Cerebellar nuclear complex (tissue), 1 donor: ENCODE measurements at places on chromosomes 1 and 21.

DNA sequence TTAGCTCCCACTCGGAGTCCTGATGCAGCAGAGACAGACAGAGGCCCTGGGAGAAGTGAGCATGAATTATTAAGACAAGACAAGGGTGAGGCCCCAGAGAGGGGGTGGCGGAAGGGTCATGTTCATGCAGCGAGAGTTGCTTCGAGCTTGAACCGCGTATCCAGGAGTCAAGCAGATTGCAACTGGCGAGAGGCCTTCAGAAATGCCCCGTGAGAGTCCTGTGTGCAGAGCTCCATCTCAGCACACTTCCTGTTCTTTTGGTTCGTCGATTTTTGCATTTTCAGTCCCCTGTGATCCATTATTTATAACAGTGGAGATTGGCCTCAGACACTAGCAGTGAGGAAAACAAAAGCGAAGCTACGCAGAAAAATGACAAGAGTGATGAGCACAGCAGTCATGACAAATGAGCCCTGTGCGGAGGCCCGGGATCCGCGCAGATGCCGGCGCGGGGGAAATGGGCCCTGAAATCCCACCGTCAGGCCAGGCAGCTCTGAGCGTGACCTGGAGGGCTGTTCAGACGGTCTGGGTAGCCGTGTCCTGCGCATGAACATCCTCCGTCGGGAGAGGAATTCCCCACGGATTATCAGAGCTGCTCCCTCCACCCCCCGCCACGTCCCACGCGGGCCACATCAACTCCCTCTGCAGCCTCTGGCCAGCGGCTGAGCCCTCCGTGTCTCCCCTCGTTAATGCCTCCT lies 15.0 kb downstream of the PDE9A start:
- DNase-seq = no peak

DNA sequence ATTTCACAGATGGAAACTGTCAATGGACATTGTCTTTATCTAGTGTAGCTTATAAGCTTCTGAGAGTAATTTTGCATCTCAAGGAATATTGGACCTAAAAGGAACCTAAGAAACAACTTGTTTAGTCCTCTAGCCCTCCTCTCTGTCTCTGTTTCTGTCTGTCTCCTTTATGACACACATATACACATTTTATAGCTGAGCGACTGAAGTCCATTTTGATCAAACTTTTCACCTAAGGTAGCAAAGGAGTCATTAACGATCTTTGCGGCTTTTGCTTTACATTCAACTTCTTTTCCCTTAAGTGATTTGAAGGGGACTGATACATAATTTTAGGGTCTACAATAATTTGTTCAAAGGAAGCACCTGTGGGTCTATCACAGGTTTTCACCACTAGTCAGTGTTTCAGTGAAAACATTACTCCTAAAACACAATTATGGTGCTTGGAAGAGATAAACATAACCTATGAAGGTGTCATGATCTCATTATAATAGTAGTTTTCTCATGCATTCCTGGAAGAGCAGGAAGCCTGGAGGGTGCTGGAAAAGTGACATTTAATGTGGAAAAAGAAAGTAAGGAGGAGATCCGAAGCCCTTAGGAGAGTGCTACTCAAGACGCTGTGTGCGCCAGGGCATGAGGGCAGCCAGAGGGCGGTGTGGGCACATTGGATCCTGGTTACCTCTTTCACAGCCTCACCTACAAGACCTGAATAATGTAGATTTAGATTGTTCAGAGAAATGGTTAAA lies 248.6 kb downstream of the DNM3 start:
- DNase-seq = no peak

DNA sequence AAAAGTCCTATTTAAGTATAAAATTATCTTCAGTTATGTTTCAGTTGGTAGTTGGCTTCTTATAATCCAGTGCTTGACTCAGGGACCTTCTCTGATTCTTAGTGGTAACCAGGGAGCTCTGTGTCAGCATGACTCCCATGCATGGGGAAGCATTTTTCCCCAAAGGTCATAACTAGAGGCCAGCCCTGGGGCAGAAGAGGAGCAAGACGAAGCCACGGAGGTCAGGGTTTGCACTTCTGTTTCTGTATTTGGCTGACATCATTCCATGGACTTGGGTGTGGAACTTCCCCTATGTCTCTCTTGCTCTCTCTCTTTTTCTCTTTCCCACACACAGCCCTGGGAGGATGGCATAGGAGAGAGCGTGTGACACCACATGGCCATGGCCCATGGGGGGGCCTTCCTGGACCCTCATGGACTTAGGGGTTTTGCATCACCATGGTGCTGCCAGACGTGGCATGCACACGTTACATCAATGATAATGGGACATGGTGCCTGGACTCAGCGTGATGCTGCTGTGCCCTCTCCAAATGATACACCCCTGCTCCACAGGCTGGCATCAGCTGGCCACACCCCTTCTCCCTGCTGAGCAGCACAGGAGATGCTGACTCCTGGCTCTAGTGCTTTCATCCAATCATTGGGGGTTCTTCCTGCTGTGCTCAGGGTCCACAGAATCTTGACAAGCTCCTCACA lies 260.5 kb downstream of the KCNJ6 start:
- DNase-seq = no peak

DNA sequence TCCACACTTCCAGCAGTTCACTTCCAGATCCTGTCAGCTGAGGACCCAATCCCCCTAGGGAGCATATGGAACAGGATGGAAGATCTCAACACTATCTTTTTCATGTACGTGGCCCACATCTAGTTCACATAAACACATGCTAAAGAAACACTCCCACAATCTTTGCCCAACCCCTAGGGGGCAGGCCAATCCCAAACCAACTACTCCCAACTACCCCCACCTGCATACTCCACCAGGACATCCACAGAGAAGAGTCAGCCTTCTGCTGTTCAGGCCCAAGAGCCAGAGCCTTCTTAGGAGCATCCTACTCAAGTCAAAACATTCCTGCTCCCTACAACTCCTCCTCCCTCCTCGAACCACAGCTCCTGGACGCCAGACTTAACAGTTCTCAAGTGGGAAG lies 5.6 kb upstream of the SLC5A9 start:
- no peak for DNase-seq

GRCh38 chr1:25672763-25673409 lies 56.3 kb downstream of the MAN1C1 start:
- DNase-seq = no peak

GRCh38 chr1:111758373-111758772 lies 2.7 kb downstream of the DDX20 start:
- no peak for DNase-seq

DNA sequence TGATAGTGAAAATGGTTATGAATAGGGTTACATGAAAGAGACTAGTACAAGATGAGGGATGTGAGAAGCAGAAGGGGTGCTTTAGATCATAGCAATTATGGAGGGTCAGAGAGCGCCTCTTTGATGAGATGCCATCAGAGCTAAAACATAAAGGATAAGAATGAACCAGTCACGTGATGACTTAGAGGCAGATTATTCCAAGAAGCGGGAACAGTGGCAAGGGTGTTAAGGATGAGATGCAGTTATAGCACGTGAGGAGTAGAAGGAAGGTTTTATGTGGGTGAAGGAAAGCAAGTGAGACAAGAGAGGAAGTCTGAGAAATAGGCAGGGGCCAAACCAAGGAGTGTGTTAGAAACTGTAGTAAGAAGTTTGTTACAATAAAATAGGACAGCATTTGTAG lies 360.1 kb downstream of the DPYD start:
- no peak for DNase-seq

DNA sequence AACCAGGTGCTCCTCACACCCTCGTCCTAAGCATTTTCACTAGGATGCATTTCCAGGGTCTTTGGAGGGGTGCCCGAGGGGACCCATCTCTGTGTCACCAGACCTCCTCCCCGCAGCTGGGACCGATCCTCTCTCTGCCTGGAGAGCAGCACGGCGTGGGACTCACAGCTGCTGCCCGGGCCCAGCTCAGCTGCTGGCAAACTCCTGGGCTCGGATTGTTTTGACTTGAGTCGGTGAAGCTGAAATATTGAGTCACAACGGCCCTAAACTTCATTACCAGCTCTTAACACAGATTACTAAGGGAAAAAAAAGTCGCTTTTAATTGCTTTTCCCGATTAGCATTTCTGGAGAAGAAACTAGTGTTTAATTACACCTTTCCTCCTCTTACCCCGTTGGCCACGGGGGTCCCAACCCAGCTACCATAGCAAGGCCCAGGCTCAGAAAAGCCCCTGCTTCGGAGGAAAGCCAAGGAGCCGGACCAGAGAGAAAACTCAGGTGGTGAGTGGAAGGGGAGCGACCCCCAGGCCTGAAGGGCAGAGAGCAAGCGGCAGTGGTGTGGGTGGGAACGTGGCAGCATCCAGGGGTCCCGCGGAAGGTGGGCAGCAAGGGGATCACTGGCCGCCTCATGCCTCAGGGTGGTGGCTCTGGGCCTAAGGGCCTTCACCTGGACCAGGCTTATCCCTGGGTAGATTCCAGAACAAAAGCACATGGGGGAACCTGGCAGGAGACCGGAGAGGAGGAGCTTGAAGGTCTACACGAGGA lies 41.7 kb downstream of the CASZ1 start:
- no peak for DNase-seq

GRCh38 chr1:94942171-94943128 lies 15.5 kb upstream of the CNN3 start:
- no peak for DNase-seq
